Vagina (tissue), 2 donors: ENCODE measurements at places on chromosomes 5 and 9. TPM values are rescaled to one million over a fixed set of nuclear protein-coding genes. Genes with fewer than 3 reads are reported as not detected.

- H3K4me3 ChIP-seq = no peak overlapping the region
- no peak overlapping the region for H3K27ac ChIP-seq
- no peaks in the 10 kb centered on the region for H3K36me3 ChIP-seq
- no peak for DNase-seq
- peaks cover 14% of the 10 kb centered on the region for H3K4me1 ChIP-seq
These were observed 20.1 kb upstream of the HMCN2 start for GRCh38 chr9:130245474-130245873.

GABRG2 gene
- 0.74 TPM for total RNA-seq

- no peak overlapping the region for H3K4me3 ChIP-seq
- H3K36me3 ChIP-seq = no peaks in the 10 kb centered on the region
- peaks cover 44% of the 10 kb centered on the region for H3K4me1 ChIP-seq
- H3K27me3 ChIP-seq = no peaks in the 10 kb centered on the region
These were observed 3.8 kb downstream of the FAM219A start for GRCh38 chr9:34454571-34455065.

DNA sequence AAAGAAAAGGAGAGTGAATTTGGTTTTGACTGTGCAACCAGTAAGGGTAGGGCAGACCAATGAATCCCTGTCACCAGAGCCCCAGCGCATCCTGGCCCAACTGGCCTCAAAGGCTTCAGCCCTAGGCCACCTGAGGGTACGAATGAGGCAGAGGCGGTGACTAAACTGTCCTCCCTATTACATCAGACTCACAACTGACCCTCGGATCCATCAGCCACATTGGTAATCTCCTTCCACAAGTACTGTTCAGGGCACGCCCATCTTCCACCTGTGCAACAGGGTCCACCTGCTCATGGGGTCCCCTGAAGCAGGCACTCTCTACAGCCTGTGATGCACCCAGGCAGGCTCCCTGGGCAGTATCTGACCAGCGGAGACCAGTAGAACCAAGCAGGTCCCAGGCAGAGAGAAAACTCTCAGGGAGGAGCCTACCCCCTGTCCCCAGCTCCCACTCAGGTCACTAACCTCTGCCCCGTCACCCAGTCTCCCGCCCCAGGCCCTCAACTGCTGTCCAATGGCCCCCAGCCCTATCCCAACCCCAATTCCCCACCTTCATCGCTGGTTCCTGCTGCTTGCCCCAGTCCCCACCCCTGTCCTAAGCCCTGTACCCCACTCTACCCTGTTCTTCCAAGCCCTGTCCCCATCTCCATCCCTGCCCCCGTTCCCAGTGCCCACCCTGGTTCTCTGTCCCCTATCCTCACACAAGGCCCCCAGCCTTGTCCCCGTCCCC lies 904 bp downstream of the EDF1 start:
- H3K27me3 ChIP-seq = no peaks in the 10 kb centered on the region
- peak overlapping the region; percentile 69 for H3K27ac ChIP-seq
- H3K36me3 ChIP-seq = no peaks in the 10 kb centered on the region
- DNase-seq = no peak

DNA sequence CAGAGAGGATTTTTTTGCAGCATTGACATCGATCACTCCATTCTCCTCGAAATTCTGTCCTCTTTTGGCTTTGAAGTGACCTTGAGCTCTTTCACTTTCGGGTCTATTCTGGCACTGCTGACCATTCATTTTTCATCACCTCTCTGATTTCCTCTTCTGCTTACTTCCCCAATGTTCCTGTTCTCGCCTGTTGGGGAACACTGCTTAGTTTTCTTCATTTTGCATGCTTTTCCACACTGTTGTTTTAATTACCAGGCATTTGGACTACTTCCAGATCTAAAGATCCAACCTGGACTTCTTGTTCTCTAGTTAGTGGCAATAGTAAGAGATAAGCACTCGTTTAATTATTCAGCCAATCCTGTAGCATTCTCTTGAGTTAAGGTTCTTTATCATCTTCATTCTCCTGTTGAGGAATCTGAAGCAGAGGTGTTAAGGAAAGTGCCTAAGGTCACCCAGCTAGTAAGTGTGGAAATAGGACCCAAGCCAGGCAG lies 53.4 kb downstream of the MAN2A1 start:
- no peaks in the 10 kb centered on the region for H3K27me3 ChIP-seq
- no peak overlapping the region for H3K27ac ChIP-seq
- DNase-seq = no peak
- no peaks in the 10 kb centered on the region for H3K36me3 ChIP-seq
